ENCODE measurements at places on chromosomes 13 and 19.
A peak's percentile ranks its signal among the peaks of the same experiment; 100 is the strongest.

DNA sequence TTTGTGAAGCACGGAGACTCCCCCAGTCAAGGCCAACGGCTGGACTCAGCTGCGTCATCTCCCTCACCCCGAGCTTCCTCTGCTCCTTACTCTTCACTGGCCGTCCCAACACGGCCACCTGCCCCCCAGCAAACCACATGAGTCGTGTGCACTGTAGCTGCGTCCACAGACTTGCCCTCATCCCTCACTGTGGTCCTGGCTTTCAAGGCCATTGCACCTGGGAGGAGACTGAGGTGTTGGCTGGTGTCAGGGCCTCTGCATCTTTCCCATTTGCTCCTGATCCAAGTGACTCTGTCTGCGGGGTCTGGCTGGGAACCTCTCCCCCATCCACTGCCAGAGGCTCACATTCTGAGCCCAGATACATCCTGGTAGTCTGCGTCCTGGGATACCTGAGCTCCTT lies 11.5 kb downstream of the PLPP2 start:
- DNase-seq, result no peak

DNA sequence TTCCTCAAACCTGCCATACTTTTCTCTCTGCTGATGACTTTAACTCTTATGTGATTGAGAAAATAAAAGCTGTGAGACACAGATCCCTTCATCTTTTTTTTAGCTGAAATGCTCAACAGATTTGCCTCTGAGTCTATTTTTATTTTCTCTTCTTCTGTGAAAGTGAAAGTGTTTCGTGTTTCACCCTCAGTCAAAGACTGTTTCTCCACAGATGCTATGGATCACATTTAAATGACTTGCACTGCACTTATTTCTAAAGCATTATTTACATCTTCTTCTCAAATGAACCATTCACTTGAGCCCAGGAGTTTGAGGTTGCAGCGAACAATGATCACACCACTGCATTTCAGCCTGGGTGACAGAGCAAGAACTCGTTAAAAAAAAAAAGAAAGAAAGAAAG lies 890.1 kb upstream of the PCDH20 start:
- no peak for DNase-seq

DNA sequence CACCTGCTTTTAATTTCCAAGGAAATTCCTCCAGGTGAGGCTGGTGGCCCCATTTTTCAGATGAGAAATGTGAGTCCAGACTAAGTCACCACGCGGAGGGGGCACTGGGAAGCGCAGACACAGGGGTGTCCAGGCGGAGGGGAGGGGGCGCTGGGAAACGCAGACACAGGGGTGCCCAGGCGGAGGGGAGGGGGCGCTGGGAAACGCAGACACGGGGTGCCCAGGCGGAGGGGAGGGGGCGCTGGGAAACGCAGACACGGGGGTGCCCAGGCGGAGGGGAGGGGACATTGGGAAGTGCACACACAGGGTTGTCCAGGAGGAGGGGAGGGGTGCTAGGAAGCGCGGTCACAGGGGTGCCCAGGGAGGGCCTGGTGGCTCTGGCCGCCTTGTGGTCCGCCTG lies 3.5 kb downstream of the GRK1 start:
- DNase-seq, result no peak

DNA sequence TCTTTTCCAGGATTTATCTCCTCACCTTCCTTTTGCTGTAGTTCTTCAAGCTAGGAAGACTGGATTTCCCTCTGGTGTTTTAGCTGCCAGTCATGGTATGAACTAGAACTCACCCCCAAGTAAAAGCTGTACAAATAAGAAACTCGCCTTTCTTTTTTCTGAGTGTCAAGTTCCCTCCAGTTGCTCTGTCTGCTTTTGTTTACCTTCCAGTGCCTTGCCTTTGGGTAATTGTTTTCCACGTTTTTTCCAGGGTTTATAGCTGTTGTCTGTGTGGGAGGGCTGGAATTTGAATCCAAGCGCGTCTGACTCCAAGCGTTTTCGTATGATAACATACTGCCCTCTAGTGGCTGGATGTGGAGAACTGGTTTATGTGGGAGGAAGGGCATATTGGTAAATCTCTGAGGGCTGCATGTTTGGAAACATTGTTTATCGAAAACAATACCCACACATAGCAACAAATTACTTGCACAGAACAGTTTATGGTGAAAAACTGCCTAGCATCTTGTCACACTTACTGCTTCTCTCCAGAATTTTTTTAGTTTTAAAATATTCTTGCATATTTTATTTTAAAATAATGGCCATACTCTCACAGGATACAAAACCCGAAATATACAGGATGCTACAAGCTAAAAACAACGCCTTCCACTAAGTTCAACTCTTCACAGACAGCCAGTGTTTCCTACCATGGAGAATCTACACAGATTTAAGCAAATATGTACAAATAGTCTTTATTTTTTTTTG lies 19.2 kb downstream of the RCN3 start:
- DNase-seq, result peak; percentile 84

DNA sequence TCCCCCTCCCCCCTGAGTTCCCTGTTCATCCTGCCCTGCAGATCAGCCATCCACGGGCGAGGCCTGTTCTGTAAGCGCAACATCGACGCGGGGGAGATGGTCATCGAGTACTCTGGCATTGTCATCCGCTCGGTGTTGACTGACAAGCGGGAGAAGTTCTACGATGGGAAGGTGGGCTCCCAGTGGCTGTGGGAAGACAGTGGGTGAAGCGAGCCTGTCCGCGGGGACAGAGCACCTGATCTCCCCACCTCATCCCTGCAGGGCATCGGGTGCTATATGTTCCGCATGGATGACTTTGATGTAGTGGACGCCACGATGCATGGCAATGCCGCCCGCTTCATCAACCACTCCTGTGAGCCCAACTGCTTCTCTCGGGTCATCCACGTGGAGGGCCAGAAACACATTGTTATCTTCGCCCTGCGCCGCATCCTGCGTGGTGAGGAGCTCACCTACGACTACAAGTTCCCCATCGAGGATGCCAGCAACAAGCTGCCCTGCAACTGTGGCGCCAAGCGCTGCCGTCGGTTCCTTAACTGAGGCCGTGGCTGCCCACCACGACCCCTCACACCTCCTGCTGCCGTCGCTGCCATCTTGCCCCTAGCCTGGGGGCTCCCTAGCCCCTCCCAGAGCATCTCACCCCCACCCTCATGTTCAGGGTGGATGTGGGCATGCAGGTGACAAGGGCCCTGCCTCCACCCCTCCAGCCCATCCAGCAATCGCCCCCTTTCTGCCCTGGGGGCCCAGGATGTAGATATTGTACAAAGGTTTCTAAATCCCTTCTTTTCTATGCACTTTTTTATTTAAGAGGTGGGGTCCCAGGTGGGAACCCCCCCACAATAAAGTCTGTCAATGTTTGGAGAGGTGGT lies 4.0 kb downstream of the IGFLR1 start:
- DNase-seq, result no peak

- no peak for DNase-seq
These were observed 29.1 kb upstream of the NCCRP1 start for GRCh38 chr19:39167461-39168257.

DNA sequence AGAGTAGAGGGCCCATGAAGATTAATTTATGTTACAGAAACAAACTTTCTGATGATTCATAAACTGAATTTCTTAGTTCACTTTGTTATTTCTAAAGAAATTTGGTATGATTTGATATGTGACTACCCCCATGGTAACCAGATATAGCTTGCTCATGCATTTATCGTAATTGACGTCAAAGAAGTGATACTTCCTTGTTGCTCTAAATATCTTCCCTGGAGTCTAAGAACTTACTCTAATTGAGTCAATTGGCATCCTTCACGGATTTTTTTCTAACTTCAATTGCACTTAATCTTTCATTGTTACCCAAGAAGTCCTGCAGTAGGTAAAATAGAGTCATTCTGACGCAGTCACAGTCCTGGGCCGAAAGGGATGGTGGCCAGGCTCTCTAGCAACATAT lies 240.9 kb downstream of the GPC5 start:
- DNase-seq, result peak; percentile 25

DNA sequence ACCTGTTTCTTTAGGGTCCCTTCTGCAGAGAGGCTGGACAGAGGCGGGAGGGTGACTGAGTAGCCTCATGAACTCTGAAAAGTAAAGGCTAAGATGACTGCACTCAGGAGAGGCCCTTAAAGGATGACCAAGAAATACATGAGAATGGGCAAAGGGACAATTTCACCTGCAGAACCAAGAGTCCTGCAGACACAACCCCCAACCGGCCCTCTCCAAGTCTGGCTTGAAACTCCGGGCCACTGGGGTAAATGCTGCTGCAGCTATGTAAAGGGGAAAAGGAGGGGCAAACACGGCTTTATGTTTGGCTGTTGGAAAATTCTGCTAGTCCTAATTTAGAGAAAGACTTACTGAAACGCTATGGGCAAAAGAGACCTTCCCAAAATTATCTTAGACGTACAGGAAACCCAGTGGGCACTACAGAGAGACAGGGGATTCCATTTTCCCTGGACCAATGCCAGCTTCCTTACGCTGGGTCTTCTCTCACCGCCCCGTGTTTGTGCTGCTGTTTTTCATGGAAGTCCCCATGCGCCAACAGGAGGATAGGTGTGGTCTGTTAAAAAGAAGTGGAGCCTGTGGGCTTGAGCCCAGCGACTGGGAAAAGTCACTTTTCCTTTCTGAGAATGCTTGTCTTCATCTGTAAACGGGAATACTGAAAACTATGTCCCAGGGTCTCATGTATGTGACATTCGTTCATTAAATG lies 10.6 kb downstream of the COL4A2 start:
- DNase-seq, result no peak

DNA sequence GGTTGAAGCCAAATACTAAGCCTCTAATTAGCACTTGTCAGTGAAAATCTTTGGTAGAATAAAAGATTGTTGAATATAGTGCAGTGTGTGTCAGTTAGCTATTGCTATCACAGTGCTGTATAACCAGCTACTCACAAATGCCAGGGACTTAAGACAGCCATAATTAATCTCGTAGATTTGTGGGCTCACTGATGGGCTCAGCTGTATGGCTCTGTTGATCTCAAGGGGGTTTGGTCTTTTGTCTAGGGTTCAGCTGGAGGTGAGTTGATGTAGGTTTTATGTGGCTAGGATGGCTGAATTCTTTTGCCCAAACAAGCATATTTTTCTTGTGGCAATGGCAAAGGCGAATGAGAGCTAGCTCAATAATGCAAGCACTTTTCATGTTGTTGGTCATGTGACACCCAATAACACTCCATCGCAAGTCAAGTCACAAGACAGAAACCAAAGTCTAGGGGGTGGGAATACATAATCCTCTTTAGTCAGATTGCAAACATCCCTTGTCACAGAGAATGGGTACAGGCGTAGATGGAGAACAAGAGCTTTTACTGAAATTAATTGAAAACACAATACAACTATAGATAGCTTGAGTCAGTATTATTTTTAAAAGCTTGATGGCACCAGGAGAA lies 121.7 kb upstream of the EDNRB start:
- DNase-seq, result no peak

DNA sequence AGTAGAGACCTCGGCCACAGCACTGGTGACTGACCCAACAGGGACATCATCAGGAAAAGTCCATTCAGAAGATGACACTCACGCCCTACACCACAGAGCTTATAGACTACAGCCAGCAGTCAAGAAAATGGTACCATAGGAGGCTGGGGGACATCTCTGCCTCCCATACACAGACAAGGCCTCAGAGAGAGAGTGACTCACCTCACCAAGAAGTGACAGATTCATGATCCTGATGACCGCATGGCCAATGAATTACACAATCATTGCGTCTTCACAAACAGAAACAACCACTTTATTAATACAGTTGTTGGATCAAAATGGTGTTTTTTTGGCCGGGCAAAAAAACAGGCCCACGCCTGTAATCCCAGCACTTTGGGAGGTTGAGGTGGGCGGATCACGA lies 260.8 kb upstream of the TSHZ3 start:
- no peak for DNase-seq

DNA sequence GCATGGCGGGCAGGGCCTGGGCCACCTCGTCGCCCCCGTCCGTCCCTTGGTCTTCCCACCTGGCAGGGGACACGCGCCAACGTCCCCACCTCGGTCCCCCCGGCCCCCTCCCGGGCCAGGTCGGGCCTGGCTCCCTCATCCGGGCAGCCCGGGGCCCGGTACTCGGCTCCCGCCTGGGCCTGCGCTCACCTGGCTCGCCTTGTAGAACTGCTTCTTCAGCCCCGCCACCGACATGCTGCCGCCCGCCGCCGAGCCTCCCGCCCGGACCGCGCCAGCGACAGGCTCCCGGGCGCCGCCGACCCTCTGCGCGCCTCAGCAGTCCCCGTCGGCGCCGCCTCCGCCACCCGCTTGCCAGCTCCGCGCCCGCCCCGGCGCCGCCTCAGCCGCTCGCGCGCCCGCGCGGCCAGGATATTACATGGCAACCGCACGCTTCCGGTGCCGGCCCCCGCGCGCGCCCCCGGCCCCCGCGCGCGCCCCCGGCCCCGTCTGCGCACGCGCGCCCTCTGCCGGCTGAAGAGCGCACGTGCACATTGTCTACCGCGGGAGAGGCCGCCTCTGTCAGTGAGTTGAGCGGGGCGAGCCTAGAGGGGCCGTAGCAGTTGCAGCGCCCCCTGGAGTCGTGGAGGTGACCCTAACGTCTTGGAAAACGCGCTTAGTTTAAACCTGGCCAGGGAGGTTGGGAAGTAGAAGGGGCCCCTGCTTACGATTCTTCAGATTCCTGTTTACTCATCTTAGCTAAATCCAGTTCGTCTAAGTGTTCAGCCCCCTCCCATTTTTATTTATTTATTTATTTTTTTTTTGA lies at the start of gene SH3GL1:
SH3GL1 (minus strand) TSS at position 413 of the 802 bp plus-strand sequence; CDS start at position 234, 179 bp downstream.
- DNase-seq, result peak; percentile 90

DNA sequence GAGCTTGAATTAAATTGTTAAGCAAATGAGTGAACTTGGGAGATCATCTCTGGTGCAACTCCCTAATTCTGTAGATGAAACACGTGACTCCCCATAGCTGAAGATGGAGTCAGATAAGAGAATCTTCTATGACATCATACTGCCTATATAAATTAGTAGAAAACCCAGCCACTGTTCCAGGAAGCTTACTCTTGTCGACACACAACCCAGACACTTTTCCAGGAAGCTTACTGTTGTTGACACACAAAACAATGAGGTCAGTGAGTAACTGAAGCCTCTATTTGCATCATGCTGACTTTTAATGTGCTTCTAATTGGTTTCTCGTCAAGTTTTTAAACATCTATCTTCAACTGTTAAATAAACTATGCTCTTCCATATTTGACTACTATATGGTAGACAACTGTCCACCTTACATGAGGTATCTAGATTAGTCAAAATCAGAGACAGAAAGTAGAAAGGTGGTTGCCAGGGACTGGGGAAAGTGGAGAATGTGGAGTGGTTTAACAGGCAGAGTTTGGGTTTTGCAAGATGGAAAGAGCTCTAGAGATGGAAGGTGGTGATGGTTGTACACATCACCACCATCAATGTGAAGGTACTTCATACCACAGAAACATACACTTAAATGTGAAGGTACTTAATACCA lies 168.2 kb downstream of the FGF14 start:
- DNase-seq, result no peak
